ENCODE measurements at places on chromosomes 13 and 19.

- DNase-seq = no peak
Observed at GRCh38 chr19:57434386-57435061, 601 bp upstream of the ZNF749 start.

GRCh38 chr13:99280166-99280565, 22.0 kb upstream of the GPR18 start:
- no peak for DNase-seq

DNA sequence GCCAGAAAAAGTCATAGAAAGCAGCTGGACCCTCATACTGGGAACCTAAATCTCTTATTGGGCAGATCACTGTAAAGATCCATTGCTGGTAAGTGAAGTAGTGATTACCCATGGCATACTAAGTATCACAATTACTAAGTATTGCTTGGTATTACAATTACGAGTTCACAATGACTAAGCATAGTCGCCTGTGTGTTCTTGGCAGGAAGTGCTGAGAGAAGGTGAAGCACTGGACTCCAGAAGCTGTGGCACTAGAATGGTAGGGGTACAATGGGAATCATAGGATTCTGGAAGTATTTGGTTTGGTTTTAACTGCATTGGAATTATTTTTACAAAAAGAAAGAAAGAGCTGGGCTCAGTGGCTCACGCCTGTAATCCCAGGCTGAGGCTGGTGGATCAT, 20.3 kb downstream of the LGALS16 start:
- DNase-seq = peak; percentile 37

- peak; percentile 63 for DNase-seq
Observed at GRCh38 chr13:21675095-21675991, 4.5 kb downstream of the FGF9 start.

DNA sequence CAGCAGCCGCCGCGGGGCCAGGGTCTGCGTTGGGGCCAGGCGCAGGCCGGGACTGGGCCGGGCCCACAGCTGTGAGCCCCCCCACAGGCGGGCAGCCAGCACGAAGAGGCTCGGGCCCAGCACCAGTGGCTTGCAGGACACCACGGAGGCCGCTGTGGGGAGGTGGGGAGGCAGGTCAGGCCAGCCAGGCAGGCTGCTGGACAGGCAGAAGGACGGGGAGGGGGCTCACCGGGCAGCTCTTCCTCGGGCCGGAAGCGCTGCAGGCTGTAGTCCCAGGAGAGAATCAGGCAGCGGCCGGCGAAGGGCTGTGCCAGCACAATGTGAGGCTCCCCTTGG, 8.3 kb downstream of the LGI4 start:
- no peak for DNase-seq

GRCh38 chr13:27338207-27338606, 67.6 kb downstream of the RASL11A start:
- DNase-seq = no peak

- no peak for DNase-seq
Observed at GRCh38 chr19:44897835-44898234, 6.8 kb downstream of the TOMM40 start.

- peak; percentile 82 for DNase-seq
Observed at GRCh38 chr19:7852851-7853769, 21.1 kb downstream of the PRR36 start.

GRCh38 chr19:35955881-35956634, 19.9 kb downstream of the LRFN3 start:
- DNase-seq = no peak

DNA sequence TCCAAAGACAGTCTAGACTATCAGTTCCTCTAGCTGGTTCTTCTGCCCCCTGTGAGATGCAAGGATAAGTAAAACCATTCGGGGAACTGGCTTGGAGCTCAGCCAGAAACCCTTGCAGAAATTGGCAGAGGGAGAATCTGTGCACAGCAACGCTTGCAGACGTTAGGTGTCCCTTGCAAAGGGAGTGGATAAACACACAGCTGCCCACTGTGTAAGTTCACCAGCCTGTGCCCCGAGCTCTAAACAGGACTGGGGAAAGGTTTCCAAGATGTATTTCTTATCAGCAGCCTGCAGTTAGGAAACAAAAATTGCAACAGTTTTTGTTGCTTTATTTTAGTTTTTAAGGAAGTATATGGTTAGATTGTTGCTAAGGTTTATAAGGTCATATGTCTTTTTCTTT, 19.0 kb upstream of the ADGRE1 start:
- DNase-seq = no peak

DNA sequence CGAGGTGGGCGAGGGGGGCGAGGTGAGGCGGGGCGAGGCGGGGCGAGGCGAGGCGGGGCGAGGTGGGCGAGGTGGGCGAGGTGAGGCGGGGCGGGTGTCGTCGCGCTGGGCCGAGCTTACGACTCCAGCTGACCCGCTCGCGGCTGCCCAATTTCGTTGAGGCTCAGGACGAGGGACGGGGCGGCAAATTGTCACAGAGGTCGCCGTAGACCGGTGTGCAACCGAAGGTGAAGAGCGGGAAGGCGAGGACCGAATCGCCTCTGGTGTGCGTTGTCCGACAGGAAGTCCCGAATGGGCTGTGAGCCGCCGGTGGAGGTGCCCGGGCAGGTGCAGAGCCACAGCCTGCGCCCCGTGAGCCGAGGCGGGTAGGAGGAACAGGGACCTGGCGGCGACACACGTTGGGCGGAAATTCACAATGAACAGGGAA, at the start of gene LACC1:
Gene LACC1 (plus strand): TSS at position 150 of the 427 bp plus-strand sequence. CDS start 1,082 bp downstream, outside the sequence.
- DNase-seq = no peak

DNA sequence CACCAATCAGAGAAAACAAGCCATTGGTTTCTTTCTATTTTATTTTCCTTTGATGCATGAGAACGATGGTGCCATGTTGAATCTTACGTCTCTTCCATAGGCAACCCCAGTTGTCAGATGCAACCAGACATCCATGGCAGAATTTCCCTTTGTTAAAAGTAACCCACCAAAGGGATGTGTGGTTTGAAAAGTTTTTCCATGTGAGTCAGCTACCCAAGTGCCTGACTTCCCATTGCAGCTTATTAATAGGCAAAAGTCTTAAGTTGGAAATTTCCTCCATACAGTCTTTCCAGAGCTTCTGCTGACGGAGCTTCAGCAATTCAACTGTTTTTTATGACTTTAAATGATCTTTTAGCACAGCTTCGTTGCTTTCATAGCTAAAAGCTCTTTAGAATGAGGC, 73.8 kb upstream of the FAM216B start:
- no peak for DNase-seq

DNA sequence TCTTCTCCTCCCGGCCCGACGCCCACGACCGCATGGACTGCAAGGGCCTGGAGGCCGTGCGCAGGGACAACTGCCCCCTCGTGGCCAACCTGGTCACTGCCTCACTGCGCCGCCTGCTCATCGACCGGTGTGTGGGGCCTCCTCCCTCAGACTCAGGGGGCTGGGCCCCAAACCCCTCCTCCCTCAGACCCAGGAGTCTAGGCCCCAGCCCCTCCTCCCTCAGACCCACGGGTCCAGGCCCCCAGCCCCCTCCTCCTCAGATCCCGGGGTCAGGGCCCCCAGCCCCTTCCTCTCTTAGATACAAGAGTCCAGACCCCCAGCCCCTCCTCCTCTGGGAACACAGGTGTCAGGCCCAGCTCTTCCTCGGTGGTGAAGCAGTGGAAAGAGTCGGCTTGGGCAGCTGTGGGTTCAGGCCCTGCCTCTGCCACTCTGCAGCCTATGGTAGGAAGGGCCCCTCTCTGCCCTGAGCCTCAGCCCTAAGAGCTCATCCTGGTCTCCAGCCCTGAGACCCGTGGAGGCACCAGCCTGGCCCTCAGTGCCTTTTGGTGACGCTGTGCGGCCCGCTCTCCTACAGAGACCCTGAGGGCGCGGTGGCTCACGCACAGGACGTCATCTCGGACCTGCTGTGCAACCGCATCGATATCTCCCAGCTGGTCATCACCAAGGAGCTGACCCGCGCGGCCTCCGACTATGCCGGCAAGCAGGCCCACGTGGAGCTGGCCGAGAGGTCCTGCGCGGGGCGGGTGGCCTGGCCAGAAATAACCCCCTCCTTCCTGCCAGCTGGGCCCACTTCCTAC, 3.7 kb upstream of the SPIB start:
- DNase-seq = peak; percentile 85

GRCh38 chr19:42558450-42559150, 30.3 kb upstream of the CEACAM1 start:
- no peak for DNase-seq

DNA sequence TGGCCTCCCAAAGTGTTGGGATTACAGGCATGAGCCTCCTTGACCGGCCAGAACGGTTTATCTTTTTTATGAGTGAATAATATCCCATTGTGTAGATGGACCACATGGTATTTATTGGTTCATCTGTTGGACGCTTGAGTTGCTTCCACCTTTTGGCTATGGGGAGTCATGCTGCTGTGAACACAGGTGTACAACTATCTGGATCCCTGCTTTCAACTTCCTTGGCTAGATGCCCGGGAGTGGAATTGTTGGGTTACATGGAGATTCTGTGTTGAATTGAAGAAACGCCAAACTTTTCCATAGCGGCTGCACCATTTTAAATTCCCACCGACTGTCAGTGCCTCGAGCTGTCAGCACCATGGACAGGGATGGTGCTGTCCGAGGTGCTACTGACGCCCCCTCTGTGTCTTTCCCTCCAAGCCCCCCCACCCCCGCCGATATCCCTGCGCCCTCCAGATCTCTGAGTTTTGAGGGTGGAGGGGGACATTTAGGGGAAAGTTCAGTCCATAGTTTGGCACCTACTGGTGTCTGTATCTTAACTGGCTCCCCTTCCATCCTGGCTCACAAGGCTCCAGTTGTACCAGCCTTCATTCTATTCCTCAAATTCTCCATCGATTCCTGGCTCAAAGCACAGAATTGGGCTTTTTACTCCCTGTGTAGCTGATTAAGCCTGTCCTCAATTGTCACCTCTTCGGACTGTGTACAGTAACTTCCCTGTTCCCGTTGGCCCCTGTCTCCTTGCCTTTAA, 27.3 kb downstream of the PNPLA6 start:
- DNase-seq = no peak

- DNase-seq = no peak
Observed at GRCh38 chr13:63433546-63434150, 2018.0 kb upstream of the PCDH20 start.

GRCh38 chr19:17538684-17539237, 16.7 kb upstream of the COLGALT1 start:
- no peak for DNase-seq

DNA sequence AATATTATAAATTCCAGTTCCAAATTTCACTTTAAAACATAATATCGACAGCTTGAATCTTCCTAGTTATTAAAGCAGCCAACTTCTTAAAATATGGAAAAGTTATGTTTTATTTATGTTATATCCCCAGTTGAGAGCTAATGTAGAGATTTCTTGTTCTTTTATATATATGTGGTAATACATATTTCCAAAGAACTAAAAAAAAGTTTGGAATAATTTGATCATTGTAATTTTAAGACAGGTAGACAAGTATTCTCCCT, 781 bp upstream of the TBC1D4 start:
- DNase-seq = no peak

DNA sequence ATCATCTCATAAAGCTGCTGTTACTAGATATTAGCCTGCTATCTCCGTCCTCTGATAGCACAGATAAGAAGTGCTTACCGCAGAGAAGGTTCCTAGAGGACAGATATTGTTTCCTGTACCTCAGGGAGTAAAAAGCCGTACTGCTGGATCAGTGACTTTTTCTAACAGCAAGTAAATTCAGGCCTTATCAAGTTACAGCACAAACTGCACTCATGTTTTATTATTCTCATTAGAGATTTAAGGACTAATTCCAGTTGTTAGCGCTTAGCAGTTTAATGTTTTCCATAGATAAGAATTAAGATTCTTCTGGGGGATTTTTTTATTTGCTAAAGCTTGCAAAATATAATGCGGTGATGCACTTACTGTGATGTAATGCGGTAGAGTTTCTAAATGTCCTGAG, 119.0 kb upstream of the OBI1 start:
- DNase-seq = no peak

DNA sequence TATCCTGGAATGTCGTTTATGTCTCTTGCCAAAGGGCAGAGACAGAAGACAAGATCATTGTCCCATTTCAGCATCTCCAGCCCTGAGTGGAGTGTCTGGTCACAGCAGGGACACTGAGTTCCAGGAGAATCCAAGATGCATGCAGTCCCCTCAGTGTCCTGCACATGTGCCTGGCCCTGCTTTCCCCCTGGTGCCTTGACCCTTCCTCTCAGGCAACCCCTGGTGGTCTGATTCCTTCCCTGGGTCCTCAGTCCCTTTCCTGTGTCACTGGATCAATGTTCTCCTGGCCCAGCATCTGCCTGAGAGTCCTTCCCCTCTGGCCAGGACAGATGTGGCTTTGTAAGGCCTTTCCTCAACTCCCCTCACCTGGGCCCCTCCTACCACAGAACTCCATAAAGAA, 9.0 kb downstream of the CEACAM21 start:
- no peak for DNase-seq

DNA sequence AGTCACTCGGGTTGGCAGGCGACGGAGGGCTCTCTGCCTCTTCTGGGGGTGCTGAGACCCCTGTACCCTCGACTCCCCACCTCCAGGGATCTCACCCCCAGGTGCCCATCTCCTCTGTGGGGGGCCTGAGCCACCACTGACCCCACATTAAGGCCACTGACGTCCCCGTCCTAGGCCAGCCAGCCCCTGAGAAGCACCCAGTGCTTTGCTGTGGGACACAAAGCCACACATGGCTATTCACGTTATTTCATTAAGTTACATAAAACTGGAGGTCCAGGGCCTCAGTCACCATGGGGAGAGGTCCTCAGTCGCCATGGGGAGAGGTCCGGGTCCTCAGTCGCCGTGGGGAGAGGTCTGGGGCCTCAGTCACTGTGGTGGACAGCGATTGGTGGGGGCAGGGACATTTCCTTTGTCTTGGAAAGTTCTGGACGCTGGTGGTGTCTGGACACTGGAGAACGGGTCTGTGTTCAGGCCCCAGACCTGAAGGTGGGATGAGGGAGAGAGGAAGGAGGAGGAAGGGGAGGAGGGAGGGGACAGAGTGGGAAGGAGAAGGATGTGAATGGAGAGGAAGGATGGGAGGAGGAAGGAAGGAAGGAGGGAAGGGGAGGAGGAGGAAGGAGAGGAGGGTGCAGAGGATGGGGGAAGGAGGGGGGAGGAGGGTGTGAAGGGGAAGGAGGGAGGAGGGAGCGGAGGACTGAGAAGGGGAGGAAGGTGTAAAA, 3.9 kb upstream of the EFNA2 start:
- no peak for DNase-seq

DNA sequence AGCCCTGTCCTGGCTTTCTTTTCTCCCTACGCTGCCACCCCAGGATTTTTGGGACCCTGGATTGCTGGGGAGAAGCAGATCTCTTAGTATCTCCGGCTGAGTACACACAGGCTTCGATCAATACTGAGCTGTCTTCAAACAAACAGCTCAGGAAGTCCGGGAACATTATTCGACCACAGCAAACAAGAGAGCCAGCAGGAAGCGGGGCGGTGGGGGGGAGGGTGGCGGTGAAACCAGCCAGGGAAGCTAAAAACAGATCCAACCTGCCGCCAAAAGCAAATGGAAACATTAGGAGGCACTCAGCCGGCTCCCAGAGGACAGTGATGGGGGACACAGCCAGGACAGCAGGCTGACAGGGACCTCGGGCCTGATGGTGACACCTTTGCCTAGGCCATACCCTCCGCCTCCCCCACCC, 12.2 kb upstream of the BCAM start:
- no peak for DNase-seq

DNA sequence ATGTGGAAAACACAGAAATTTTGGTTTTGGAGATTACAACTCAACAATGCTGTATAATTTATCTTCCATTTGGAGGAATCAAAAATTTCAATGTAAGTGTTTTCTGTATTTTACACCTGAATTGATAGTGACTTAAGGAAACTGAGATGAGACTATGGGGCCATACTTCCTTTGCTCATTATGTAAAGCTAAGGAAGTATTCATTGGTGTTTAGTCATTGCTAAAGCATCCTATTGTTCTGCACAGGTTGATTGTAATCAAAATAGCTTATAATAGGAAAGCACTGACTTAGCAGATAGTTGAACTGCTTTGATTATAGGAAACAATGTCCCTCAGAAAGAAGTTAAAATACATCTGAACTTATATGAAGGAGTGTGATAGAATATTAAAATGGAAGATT, 244.4 kb upstream of the SLITRK5 start:
- no peak for DNase-seq

Measured in stimulated activated CD4-positive, alpha-beta T cell treated with anti-CD3 and anti-CD28 coated beads, Interleukin-15, amount 100 ng/mL, for 24 hours (primary cell).